ENCODE measurements at places on chromosomes 1 and 21.
A peak's percentile ranks its signal among the peaks of the same experiment; 100 is the strongest.

GRCh38 chr21:36550761-36551160, 70.8 kb upstream of the CLDN14 start:
- DNase-seq: peak; percentile 46

GRCh38 chr1:9759939-9760338, 63.8 kb downstream of the CLSTN1 start:
- DNase-seq: no peak

- no peak for DNase-seq
Measured at GRCh38 chr1:32798191-32798590, 19.0 kb downstream of the YARS1 start.

- DNase-seq: peak; percentile 39
Measured at GRCh38 chr1:67830226-67830625, 3.0 kb downstream of the GNG12 start.

- DNase-seq: no peak
Measured at GRCh38 chr1:224543453-224543852, 72.7 kb upstream of the CNIH3 start.
